Activated T-cell treated with anti-CD3 and anti-CD28 coated beads, Interleukin-2, amount 50 U/mL, for 24 hours (primary cell): ENCODE measurements at places on chromosomes 4 and X.

GRCh38 chr4:15577508-15577907, 77.6 kb downstream of the FBXL5 start:
- no peak for DNase-seq

- no peak for DNase-seq
These were observed 314.6 kb upstream of the GATB start for GRCh38 chr4:152075253-152075928.

DNA sequence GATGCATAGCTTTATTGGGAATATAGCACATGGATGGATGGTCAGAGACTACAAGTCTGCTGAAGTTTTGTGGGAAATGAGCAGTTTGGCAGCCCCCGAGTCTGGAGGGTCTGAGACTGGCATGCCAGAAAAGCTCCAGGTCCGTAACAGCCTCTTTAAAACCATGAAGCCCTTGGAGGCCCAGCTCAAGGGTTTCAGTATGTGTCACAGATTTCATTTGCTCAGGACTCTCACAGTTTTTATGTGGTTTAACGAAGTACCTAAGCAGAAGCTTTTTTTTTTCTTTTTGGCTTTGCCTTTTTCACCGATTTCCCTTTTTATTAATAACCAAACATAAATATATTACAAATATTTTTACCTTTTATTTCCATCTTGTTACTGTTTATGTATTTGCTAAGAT, 30.6 kb upstream of the TMEM184C start:
- no peak for DNase-seq

- DNase-seq = no peak
These were observed 289.2 kb downstream of the NR3C2 start for GRCh38 chr4:148152868-148153625.

DNA sequence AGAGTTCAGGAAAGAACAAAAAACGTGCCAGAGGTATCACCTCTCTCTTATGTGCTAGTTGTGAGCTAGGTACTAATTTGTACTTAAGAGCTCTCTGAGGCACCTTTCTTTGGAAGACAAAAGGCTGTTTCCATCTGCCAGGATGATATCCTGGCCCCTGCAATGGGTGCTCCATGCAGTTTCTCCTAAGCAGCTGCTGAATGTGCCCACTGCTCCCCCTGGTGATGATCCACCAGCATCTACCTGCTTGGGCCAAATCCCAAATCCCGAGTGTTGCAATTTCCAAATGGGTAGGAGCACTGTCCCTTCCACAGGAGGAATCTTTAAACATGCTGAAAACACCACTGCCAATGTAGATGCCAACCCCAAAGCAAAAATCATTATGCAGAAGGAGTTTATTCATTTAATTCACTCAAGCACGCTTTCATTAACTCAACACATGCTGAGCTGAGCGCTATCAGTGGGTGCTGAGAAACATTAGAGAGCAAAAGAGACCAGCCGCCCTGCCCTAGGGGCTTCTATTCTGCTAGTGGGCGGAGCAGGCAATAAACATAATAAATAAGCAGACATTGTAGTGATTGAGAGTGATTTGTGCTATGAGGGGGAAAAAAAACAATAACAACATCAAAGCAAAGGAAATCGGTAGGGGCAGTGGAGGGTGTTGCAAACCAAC, 69.6 kb upstream of the C4orf50 start:
- no peak for DNase-seq

GRCh38 chrX:44314808-44315207, 28.7 kb downstream of the EFHC2 start:
- no peak for DNase-seq

DNA sequence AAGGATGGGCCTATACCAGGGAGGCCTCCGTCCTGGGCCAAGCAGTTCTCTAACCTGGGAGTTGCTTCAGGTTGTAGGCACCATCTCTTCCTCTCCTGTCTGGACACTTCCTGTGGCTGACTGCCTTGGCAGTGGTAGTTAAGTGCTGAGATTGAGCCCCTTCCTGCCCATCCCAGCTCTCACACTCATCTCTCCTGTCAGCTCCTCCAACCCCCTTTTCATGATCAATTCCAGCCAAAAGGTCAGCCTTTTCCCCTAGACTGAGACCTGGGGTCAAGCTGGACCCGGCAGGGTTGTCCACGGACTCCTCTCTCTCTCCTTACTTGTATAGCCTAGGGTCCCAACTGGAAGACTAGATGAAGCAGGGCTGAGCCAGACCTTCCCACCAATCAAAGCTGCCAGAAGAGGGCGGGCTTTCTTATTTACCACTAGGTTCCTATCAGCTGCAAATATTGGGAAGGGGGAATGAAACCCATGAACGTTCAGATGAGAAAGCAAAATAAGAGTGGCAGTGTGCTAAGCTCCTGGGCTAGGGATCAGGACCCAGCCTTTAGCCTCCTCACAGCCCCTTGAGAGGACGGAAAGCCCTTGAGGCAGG, 34.5 kb downstream of the KDM5C start:
- no peak for DNase-seq

- no peak for DNase-seq
These were observed 13.7 kb downstream of the NEIL3 start for GRCh38 chr4:177323416-177323815.

DNA sequence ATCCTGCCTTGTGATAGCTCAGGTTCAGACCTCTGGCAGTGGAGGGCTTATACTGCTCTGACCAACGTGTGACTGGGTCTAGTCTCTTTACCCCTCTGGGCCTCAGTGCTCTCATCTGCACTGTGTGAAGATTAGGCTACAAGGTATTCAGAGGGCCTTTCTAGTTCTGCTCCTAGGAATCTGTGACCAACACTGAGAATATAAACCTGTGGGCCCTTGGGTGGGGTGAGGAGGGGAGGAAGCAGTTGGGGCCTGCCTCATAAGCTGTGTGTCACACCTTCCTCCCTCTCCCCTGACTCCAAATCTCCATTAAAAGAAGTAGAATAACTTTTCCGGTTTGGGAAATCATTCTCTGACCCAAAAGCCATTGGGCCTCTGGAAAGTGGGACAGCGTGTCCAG, 66.3 kb upstream of the MSN start:
- no peak for DNase-seq

DNA sequence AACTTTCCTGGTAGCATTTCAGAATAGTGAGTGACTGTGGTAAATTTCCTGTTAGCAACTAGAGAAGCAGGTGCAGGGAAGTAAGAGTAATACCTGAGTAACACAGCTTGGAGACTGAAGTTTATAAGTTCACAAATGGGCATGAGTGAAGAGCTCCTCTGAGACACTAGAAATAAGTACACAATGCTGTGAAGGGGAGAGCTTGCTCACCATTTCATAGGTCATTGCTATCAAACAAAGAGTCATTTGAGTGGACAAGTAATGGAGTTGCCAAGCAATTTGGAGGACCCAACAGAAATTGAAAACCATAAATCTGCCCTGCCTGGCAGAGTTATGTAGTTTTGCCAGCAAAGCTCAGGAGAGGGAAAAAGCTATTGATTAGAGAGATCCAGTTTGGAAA, 523.6 kb downstream of the TRAM1L1 start:
- DNase-seq = no peak

- DNase-seq = no peak
These were observed 92.9 kb downstream of the EGF start for GRCh38 chr4:110005461-110006056.

- no peak for DNase-seq
These were observed 833 bp downstream of the FGD1 start for GRCh38 chrX:54494989-54495813.

GRCh38 chr4:67250131-67250896, 295.0 kb downstream of the CENPC start:
- DNase-seq = no peak

DNA sequence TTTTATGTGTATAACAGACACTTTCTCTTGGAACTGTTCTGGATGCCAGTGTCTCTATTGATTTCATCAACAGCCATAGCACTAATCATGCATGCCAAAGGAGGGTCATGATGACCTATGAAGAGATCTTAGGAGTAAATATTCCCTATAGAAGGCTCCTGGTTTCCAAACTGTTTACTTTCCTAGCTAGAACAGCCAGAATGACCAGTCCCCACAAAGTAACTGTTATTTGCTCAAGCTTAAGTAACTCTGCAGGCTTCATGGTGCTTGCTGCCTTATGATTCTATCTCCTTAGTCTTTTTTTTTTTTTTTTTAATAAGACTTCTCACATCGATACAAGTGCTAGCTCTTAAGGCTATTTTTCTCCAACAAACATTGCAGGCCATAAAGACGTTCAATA, 12.4 kb downstream of the S100G start:
- DNase-seq = no peak

- DNase-seq = no peak
These were observed 48.4 kb downstream of the ARHGAP10 start for GRCh38 chr4:147780137-147780777.

DNA sequence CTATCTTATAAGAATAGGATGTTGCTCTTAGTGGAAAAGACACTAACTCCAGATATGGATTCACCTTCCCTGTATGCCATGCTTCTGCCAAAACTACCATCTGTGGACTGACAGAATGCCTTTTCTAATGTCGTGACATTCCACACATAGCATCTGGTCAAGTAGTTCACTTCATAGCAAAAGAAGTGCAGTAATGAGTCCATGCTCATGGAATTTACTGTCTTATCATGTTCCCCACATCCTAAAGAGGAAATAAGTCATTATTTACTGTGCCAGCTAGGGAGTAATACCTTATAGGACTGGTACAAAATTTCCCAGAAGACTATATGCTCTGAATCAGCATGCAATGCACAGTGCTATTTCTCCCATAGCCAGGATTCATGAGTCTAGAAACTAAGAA, 562.4 kb downstream of the TLL1 start:
- no peak for DNase-seq

DNA sequence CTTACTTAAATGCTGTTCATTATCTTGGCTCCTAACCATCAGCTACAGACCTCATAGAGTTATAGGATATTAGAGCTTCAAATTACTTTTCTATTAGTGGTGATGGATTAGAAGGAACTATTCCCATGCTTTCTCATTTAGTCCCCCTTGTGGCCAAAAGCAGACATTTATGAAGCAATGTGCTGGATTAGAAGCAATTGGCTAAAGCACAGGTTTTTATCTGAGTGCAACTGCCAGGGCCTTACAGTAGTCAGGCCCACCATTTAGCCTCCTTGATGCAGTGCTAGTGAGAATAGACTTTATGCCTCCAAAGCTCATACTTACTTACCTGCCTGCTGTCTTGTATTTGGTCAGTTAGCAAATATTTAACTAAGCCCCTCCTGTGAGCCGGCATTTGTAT, 93.0 kb downstream of the TSPAN7 start:
- DNase-seq = no peak

GRCh38 chrX:71996826-71997225, 86.2 kb downstream of the NHSL2 start:
- no peak for DNase-seq

GRCh38 chrX:81348388-81348787, 146.5 kb downstream of the SH3BGRL start:
- no peak for DNase-seq

GRCh38 chrX:149910178-149910695, 19.1 kb upstream of the HSFX4 start:
- DNase-seq = no peak

DNA sequence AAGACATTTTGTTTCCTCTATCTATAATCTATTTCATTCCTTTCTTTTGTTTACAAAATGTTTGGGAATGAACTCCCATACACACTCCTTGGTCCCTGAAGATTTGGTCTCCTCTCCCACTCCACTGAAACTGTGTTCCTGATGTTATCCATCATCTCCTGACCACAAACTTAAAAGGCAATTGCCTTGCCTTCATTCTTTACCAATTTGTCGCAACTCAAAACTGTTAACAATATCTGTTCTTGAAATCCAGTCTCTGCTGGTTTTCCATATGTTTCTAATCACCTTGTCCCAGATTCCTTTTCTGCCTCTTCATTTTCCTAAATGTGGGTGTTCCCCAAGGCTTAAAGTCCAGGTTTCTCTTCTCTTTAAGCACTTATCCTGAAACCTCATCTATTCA, 262.2 kb upstream of the TTC29 start:
- DNase-seq = no peak

- DNase-seq = no peak
These were observed 541.2 kb upstream of the MAGEB18 start for GRCh38 chrX:25596921-25597320.

- no peak for DNase-seq
These were observed 28.5 kb downstream of the PCDH19 start for GRCh38 chrX:100381619-100382018.

- no peak for DNase-seq
These were observed 107.7 kb downstream of the APOOL start for GRCh38 chrX:85111347-85111746.

DNA sequence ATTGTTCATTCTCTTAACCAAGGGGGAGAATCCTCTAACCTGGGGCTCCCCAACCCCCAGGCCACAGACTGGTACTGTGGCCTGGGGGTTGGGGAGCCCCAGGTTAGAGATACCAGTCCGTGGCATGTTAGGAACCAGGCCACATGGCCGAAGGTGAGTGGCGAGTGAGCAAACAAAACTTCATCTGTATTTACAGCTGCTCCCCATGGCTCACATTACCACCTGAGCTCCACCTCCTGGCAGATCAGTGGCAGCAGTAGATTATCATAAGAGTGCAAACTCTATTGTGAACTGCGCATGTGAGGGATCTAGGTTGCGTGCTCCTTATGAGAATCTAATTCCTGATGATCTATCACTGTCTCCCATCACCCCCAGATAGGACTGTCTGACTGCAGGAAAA, 957.2 kb upstream of the PRKX start:
- no peak for DNase-seq

DNA sequence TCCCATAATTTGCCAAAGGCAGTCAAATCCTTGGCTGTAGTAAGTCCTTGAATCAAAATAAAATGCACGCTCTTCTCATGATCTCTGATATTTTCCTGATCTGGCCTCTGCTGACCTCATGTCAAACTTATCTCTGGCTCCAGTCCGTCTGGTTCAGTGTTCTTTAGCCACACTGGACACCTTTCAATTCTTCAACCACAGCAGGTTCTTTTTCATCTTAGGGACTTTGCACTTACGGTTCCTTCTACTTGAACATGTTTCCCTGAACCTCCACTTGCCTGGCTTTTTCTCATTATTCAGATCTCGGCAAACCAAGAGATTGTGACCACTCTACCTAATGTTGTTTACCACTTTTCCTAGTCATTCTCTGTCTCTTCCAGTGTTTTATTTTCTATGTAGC, 10.3 kb downstream of the ENPEP start:
- no peak for DNase-seq

- no peak for DNase-seq
These were observed 5.3 kb upstream of the CFP start for GRCh38 chrX:47634871-47635575.

GRCh38 chrX:66191563-66191962, 27.5 kb downstream of the HEPH start:
- no peak for DNase-seq

DNA sequence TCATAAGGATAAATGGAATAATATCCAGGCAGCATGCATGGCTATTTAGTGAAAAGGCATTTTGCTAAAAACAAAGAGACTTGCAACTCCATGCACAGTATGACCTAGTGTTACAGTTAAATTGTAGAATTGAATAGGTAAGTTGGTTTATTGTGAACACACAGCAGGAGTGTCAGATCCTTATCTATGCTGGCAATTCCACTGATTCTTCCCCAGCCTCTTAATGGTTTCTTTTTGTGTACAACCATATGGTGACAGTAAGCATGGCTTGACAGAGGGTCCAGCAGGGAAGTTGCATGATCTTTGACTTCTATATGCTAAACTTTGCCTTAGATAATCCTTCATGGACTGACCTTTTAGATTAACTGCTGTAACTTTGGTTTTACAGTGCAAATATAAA, 936.6 kb upstream of the EPHA5 start:
- DNase-seq = no peak

GRCh38 chrX:10106806-10107205, 50.0 kb upstream of the CLCN4 start:
- no peak for DNase-seq

- no peak for DNase-seq
These were observed 66.1 kb downstream of the DCHS2 start for GRCh38 chr4:154425514-154425913.

GRCh38 chrX:101117701-101118100, 19.7 kb downstream of the CENPI start:
- DNase-seq = no peak
